Spinal cord (tissue), 10 donors: ENCODE measurements at places on chromosomes 1 and 21.

DNA sequence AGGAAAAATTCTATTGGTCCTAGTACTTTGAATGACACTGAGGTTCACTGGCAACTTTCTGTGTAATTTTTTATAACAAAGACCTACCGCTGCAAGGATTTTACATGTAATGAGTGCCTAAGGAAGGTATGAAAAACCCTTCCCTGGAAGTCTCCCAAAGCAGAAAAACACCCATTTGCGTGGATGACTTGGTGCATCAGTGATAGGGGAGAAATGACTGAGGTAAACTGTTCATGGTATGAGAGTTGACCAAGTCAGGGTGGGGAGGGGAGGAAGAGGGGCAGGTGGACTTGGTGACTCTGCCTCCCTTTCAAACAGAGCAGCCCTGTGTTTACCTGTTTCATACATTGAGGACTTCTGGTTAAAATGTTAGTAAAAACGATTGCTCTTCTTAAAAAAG lies 78.8 kb upstream of the IPO9 start:
- no peak for DNase-seq

DNA sequence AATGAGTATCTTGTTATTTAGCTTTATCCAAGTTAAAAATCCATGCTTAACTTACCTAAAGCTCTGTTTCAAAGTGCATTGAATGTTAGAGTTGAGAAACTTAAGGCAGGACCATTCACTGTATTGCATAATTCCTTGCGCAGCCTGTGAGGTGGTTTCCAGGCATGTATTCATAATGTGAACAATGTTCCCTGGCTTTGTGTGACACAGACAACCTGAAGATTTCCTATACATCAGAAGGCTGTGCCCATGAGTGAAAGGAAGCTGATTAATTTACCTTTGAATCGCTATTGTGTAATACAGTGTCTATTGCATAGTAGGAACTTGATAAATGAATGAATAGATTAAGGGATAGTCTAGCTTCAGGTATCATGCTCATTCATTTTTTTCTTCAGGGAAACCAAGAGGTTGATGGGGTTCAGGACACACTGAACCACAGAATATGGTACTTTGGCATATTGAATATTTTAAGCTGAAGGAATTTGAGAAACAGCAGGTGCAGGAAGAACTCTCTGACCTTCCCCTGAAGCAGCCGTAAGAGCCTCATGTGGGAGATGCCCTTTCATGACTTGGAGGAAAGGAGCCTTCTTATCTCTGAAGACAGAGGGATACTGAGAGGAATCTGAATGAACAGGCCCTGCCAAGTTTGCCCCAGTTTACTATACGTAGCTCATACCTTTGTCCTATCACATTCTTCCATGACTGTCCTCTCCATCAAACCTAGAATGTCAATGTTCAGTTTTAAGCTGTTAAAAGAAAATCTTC lies 88.6 kb upstream of the GNG12 start:
- no peak for DNase-seq

DNA sequence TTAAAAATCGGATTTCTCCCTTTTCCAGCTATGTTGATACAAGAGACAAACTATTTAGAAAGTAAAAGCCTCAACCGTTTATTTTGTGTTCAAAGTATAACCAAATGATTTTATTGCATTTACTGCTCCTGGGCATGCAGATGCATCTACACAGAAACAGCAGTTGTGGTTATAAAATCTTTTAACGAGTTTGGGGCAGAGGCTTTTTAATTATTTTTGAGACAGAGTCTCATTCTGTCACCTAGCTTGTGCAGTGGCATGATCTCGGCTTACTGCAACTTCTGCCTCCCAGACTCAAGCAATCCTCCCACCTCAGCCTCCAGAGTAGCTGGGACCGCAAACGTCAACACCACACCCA lies 33.6 kb downstream of the ZNF496 start:
- no peak for DNase-seq

- DNase-seq = no peak
Measured at GRCh38 chr1:244302876-244303609, 148.7 kb downstream of the ADSS2 start.

GRCh38 chr1:45850017-45850416 lies 46.6 kb downstream of the MAST2 start:
- no peak for DNase-seq

DNA sequence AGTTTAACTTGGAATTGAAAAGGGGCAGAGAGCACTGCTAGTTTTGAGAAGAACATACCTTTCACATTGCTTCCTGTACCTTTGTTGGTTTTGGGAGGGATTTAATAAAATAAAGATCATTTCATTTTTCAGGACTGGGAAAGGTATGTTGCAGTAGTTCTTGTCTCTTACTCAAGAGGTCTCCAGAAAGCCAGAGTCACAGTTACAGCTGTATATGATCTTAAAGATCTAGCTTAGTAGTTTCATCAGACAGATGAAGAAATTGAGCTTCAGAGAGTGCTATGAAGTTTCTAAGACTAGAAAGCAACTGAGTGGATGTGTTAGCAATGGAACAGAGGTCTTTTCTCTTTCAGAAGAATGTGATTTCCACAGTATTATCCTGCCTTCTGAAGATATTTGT lies 1.0 kb downstream of the OR10K2 start:
- DNase-seq = no peak

- no peak for DNase-seq
Measured at GRCh38 chr1:228087771-228088251, 5.3 kb downstream of the ARF1 start.

DNA sequence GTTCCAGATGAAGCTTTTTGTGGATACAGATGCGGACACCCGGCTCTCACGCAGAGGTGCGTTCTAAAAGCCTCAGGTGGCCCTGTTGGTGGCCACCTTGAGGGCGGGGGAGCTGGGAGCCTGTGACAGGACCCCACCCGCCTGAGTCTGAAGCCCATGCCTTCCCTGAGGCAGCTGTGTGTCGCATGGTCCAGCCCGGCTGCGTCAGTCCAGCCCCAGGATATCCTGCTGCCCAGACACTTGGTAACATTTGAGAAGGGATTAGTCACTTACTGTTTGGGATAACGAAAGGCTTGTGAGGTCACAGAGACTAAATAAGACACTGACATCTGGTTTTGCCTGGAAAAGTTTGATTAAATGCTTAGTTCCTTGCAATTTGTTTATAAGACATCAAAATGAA lies 68.9 kb downstream of the UCK2 start:
- DNase-seq = no peak

GRCh38 chr1:31234123-31234708 lies 5.5 kb downstream of the NKAIN1 start:
- DNase-seq = no peak

GRCh38 chr1:53526451-53527101 lies 67.4 kb downstream of the DMRTB1 start:
- DNase-seq = no peak
